Activated CD4-positive, alpha-beta T cell treated with anti-CD3 and anti-CD28 coated beads for 4 hours (primary cell): ENCODE measurements at places on chromosomes 11 and 22.

GRCh38 chr22:49705216-49705971, 122.3 kb downstream of the BRD1 start:
- no peak for DNase-seq

DNA sequence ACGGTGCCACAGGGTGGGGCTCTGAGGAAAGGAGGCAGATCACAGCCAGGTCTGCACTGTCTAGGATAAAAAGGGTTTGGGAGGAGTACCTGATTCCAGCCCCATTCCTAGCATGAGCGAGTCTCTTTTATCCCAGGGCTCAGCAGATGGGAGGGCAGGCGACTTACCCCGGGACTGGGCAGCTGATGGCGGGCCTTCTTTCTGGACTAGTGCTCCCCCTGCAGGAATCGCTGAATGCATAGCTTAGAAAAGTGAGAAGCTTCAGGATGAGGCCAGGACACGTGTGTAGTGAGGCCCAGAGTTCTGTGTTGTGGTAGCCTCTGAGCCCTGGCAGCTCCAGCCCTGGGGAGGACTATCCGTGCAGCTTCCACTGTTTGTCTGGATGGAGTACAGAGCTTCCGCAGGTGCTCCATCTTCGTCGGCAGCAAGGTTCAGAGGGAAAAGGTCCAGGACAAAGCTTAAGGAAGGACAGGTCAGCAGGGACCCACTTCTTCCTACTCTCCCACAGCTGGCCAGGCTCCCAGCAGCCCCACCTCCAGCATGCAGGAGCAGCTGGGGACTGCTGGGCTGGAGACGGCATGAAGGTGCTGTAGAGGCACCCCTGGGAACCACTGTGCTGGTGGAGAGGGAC, 30.4 kb downstream of the COMMD9 start:
- no peak for DNase-seq

GRCh38 chr11:766106-766935, 11.0 kb downstream of the GATD1 start:
- no peak for DNase-seq

- no peak for DNase-seq
Measured at GRCh38 chr22:11598492-11599440, 3929.2 kb upstream of the OR11H1 start.

DNA sequence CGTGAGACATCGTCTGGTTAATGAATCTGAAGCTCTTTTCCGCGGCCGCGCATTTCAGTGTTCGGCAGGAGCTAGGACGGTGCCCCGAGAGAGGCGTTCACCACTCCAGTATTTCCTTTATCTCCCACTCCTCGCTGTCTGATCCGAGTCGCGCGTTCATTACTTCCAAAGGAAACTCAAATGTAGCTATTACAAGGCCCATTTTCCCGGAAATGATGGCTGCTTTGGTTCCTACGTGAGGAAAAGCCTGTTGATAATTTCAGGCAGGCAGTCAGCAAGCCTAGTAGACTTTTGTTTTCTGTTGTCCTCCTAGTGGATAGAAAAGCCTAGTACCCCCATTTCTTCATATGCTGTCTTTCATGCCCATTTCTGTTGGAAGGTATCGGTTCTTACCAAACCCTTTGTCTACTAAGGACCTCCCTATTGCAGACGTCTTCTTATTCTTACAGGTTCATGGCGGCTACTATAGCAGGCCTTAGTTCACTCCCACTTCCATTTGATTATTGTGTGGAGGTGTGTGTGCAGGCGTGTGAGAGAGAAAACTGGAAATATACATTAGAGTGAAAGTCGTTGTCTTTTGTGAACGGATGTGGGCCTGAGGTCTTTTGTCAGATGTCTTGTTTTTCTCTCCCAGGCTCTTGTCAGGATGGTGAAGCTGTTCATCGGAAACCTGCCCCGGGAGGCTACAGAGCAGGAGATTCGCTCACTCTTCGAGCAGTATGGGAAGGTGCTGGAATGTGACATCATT, 737 bp downstream of the RBM4 start:
- peak; percentile 21 for DNase-seq

- no peak for DNase-seq
Measured at GRCh38 chr11:12362857-12363256, 14.5 kb upstream of the PARVA start.
